Spinal cord (tissue), 10 donors: ENCODE measurements at places on chromosomes 16 and 17.

DNA sequence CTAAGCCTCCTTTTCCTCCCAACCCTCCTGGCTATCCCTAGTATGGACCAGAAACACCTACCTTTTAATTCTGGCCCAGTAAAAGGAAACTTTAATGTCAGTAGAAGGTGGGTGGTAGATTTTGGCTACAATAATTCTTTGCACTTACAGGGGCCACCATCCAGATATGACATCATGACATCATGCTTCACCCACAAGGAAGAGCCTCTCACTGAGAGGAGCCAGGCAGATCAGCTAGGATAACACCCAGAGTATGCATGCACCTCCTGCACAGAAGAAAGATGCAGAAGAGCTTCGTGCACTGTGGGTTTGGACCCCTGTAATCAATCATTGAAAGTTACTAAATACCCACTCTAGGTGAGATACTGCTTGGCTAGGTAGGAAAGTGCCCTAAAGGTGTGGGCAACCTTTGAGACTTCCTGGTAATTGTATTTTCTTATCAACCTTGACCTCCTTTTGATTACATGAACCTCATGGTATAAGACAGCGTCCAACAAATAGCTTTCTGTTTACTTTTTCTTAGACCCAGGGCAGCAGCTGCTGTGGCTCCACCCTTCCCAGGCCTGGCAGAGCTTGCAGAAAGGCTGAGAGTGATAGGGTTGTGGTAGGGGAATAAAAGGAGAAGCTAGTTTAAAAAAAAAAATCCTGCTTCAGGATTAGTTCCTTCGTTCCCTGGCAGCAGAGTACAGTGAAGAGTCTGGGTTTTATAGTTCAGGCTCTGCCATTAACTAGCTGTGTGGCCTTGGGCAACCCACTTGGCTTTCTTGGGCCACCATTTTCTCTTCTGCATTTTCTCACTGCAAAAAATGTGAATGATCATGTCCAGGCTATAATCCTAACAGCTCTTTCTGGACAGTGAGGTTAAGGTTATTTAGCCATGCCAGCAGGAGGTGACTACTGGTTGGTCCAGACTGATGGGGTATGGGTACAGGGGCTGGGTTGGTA is 6.2 kb downstream of the MAP3K14 start:
- DNase-seq: no peak
- H3K27ac ChIP-seq: no peak overlapping the region
- H3K27me3 ChIP-seq: no peaks in the 10 kb centered on the region
- peaks cover 7% of the 10 kb centered on the region for H3K36me3 ChIP-seq
- H3K4me1 ChIP-seq: peaks cover 26% of the 10 kb centered on the region

- H3K27ac ChIP-seq: peak overlapping the region; percentile 75
- DNase-seq: no peak
- H3K4me3 ChIP-seq: peak overlapping the region; percentile 47
- H3K4me1 ChIP-seq: peaks cover 30% of the 10 kb centered on the region
Measured at GRCh38 chr17:75114552-75115314, 5.0 kb downstream of the ARMC7 start.

DNA sequence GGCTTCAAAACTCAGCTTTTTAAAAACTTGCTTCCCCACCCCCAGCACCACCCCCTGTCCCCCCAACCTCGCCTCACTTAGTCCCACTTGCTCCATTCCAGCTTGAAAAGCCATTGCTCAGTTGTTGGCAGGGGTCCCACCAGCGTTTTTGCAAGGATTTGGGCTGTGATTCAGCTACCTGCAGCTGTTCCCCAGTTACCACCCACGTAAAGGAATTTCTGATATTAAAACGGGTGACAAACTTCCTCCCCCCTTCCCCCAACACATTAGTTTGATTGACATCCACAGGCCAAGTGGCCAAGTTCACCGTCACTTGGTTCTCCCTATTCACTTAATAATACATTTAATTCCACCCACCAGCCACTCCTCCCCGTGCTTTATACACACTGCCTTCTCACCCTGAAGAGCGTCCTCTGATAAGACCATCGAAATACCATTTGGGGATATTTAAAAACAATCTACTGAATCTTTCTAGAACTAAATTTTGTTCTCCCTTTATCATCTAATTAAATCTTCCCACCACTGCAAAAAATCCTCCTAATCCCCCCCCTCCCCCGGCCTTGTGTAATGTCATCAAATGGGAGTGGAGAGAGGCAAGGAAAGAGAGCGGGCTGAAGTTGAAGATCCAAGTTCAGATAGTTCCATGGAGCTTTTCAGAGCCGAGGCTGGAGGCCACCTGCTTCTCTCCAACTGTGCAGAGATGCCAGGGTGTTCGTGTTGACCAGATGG is 55.1 kb downstream of the SOX9 start:
- no peak overlapping the region for H3K4me3 ChIP-seq
- no peaks in the 10 kb centered on the region for H3K27me3 ChIP-seq
- no peak for DNase-seq
- H3K4me1 ChIP-seq: peaks cover 39% of the 10 kb centered on the region

- peak overlapping the region; percentile 16 for H3K4me3 ChIP-seq
- H3K36me3 ChIP-seq: peaks cover 20% of the 10 kb centered on the region
- DNase-seq: no peak
- H3K27me3 ChIP-seq: no peaks in the 10 kb centered on the region
Measured at GRCh38 chr17:73305845-73306836, 5.7 kb downstream of the CDC42EP4 start.

DNA sequence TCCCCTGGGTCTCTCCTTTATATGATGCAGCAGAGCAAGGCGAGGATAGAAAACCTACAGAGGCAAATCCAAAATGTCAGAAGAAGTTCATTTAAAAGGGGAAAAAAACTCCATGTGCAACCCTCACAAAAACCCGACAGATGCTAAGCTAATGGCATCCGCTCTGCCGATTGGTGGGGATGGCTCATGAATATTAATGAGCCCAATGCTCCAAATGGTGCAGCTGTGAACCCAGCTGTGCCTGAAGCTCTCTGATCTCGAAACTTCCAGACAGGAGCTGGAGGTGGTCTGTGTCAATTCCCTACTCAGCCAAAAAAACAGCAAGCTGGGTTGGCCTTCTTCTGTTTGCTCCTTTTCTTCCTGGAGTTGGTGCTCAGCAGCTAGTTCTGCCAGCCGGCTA is 15.5 kb downstream of the SNX11 start:
- peak overlapping the region; percentile 54 for H3K27ac ChIP-seq
- peaks cover 41% of the 10 kb centered on the region for H3K4me1 ChIP-seq
- H3K4me3 ChIP-seq: no peak overlapping the region
- no peaks in the 10 kb centered on the region for H3K27me3 ChIP-seq

DNA sequence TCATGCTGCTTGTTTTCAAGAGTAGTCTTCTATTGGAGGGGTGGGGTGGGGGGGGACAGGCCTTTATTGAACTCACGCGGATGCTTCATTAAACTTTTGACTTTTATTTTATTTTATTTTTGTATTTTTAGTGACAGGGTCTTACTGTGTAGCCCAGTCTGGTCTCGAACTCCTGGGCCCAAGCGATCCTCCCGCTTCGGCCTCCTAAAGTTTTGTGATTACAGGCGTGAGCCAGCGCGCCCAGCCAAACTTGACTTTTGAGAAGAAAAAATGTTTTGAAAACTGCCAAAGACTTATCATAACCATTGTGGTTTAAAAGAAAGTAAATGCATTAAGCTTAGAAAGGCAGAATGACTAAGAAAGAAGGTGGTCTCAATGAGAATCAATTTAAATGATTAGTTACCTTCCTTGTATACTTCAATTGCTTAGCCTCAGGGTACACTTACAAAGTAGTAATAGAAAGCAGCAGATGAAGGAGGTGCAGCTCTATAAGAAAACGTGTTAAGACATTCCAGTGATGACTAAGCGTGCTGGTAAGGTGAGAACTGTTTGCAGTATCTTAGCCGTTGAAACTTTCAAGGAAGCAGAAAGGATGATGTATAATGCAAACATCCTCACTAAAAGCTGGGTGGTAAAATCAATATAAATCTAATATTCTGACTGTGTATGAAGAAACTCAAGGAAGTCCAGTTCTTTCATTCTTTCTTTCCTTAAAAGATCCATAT is 1.2 kb downstream of the AP2B1 start:
- H3K36me3 ChIP-seq: no peaks in the 10 kb centered on the region
- H3K4me1 ChIP-seq: peaks cover 7% of the 10 kb centered on the region
- H3K27ac ChIP-seq: no peak overlapping the region
- peak overlapping the region; percentile 99 for H3K4me3 ChIP-seq
- no peak for DNase-seq

GRCh38 chr17:49978501-49978900 is 9.5 kb downstream of the DLX4 start:
- H3K27me3 ChIP-seq: peaks cover 73% of the 10 kb centered on the region
- peaks cover 15% of the 10 kb centered on the region for H3K4me1 ChIP-seq
- no peaks in the 10 kb centered on the region for H3K36me3 ChIP-seq
- H3K27ac ChIP-seq: no peak overlapping the region

GRCh38 chr17:67491009-67491680 is 114.1 kb downstream of the PITPNC1 start:
- peak overlapping the region; percentile 6 for H3K4me3 ChIP-seq
- no peaks in the 10 kb centered on the region for H3K36me3 ChIP-seq
- H3K27ac ChIP-seq: peak overlapping the region; percentile 75

GRCh38 chr17:74324521-74324920 is 1.5 kb upstream of the KIF19 start:
- H3K27ac ChIP-seq: no peak overlapping the region
- H3K27me3 ChIP-seq: peaks cover 14% of the 10 kb centered on the region
- H3K36me3 ChIP-seq: no peaks in the 10 kb centered on the region
- H3K4me1 ChIP-seq: peaks cover 19% of the 10 kb centered on the region
- DNase-seq: no peak
- no peak overlapping the region for H3K4me3 ChIP-seq

DNA sequence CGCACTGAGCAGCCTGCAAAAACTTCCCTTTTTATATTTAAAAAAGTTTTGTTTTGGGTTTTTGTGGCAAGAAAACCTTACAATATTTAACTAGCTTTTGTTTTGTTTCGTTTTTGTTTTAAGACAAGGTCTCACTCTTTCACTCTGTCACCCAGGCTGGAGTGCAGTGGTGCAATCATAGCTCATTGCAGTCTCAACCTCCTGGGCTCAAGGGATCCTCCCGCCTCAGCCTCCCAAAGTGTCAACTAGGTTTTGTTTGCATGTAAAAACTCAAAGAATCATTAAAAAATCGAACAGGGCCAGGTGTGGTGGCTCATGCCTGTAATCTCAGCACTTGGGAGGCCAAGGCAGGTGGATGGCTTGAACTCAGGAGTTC is 77.9 kb upstream of the FA2H start:
- H3K4me1 ChIP-seq: no peaks in the 10 kb centered on the region
- no peaks in the 10 kb centered on the region for H3K36me3 ChIP-seq
- no peak for DNase-seq
- no peak overlapping the region for H3K4me3 ChIP-seq
- no peak overlapping the region for H3K27ac ChIP-seq

DNA sequence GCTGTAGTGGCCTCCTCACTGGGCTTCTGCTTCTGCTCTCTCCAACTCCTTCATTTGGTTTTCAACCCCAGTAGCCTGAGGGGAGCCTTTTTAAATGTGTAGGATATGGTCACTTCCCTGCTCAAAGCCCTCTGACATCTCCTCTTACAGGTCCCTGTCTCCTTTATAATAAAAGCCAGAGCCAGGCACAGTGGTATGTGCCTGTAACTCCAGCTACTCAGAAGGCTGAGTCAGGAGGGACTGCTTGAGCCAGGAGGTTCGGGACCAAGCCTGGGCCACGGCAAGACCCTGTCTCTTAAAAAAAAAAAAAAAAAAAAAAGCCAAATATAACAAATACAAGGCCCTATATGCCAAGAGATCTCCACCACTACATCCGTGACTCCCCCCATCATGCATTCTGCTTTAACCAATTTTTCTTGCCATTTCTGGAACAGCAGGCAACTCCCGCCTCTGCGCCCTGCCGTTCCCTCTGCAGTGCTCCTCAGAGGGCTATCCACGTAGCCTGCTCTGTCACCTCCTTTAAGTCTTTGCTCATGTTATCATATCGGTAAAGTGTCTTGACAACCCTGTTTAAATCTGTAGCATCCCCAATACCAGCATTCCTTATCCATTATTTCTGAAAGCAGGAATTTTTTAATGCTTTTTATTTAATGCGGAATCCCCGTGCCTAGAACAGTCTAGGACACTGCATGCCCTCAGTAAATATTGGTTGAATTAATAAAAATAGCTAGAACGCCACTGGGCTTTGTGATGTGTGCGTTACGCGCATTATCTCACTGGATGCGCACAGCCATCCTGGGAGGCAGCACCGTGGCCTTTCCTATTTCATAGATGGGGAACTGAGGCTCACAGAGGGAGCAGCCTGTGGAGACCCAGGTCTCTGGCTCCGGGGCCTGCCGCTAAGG is 9.5 kb downstream of the ZNF771 start:
- H3K36me3 ChIP-seq: peaks cover 21% of the 10 kb centered on the region
- DNase-seq: no peak
- peak overlapping the region; percentile 45 for H3K4me3 ChIP-seq

- H3K36me3 ChIP-seq: no peaks in the 10 kb centered on the region
- no peaks in the 10 kb centered on the region for H3K4me1 ChIP-seq
- H3K4me3 ChIP-seq: no peak overlapping the region
- DNase-seq: no peak
Measured at GRCh38 chr16:17563323-17564091, 92.7 kb upstream of the XYLT1 start.

DNA sequence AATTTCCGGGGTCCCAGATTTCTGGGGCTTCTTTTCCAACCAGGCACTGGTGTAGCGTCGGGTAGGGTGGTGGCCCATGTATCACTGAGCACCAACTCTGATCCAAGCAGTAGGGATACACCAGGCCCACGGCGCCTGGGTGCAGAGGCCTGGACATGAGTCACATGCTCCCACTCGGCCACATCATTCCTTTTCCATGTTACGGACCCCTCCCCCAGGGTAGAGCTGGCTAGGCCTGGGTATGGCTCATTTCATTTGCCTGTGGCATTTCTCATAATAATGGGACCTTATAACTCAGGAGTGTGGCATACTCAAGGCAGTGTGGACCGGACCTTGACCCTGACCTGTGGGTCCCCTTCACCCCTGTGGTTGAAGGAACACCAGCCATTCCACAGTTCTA is 18.0 kb upstream of the NDRG4 start:
- no peaks in the 10 kb centered on the region for H3K27me3 ChIP-seq
- DNase-seq: no peak
- peaks cover 6% of the 10 kb centered on the region for H3K4me1 ChIP-seq
- no peak overlapping the region for H3K4me3 ChIP-seq
- H3K27ac ChIP-seq: no peak overlapping the region
- no peaks in the 10 kb centered on the region for H3K36me3 ChIP-seq

DNA sequence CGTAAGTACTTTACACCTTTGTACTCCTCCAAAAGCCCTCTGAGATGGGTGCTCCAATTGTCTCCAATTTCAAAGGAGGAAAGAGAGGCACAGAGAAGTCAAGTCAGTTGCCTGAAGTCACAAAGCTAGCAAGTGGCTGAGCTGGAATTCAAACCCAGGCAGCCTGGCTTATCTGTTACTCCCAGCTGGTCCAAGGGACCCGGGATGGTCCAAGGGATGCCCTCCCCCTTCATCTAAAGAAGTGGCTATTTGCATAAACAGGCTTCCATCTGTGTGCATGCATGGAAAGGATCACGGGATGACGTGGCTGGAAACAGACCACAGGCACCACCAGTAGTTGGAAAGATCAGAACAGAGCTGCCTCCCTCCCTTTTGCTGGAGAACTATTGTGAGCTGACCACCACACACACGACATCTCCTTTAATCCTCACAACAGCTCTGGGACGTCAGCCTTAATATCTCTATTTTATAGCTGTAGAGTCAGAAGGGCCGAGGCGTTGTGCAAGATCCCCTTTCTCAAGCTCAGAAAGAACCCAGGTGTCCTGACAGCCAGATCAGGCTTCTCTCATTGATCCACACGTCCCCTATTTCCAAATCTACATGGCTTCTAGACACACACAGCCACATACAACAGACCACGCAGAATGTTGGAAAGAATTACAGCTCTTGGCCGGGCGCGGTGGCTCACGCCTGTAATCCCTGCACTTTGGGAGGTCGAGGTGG is 10.9 kb upstream of the COL1A1 start:
- DNase-seq: no peak
- no peaks in the 10 kb centered on the region for H3K36me3 ChIP-seq
